Motor neuron (in vitro differentiated cells): ENCODE measurements at places on chromosomes 5 and 9. TPM values are rescaled to one million over a fixed set of nuclear protein-coding genes. Genes with fewer than 3 reads are reported as not detected.

Gene WNK2
- total RNA-seq, result 0.48 and 0.92 TPM in 2 replicates

Gene OMD
- total RNA-seq, result 0.08 and 0.09 TPM in 2 replicates

Gene GABRA1
- total RNA-seq, result 1.6 and 1.7 TPM in 2 replicates

Gene TLX3
- not detected in 2 replicates for total RNA-seq

Gene MYMK
- not detected in 2 replicates for total RNA-seq

Gene ATG10
- total RNA-seq, result 6.5 and 6.6 TPM in 2 replicates

Gene MSX2
- total RNA-seq, result 4.0 and 5.1 TPM in 2 replicates

Gene C5orf46
- total RNA-seq, result not detected in 2 replicates

Gene HK3
- 0.31 and 0.46 TPM in 2 replicates for total RNA-seq

Gene PRRT1B
- not detected in 2 replicates for total RNA-seq
